ENCODE measurements at places on chromosomes 6 and 20. TPM values are rescaled to one million over a fixed set of nuclear protein-coding genes. Genes with fewer than 3 reads are reported as not detected.

ZSCAN31 gene
- total RNA-seq = 23.0 TPM

CST8 gene
- total RNA-seq = not detected

FITM2 gene
- 7.7 TPM for total RNA-seq

CABLES2 gene
- 9.9 TPM for total RNA-seq

PLCB1 gene
- total RNA-seq = 53.4 TPM

KCNK15 gene
- not detected for total RNA-seq

IL17F gene
- total RNA-seq = not detected

ANKRD66 gene
- not detected for total RNA-seq

DLL1 gene
- 2.0 TPM for total RNA-seq

SNAP91 gene
- total RNA-seq = 0.72 TPM

KCNQ2 gene
- not detected for total RNA-seq

GTSF1L gene
- total RNA-seq = not detected

VEGFA gene
- total RNA-seq = 16.6 TPM

TBX18 gene
- 35.3 TPM for total RNA-seq

CLVS2 gene
- total RNA-seq = not detected

WFDC5 gene
- total RNA-seq = not detected

FLRT3 gene
- total RNA-seq = 0.13 TPM

MYL9 gene
- total RNA-seq = 90.4 TPM

TTLL9 gene
- total RNA-seq = not detected

SMLR1 gene
- not detected for total RNA-seq

LPA gene
- not detected for total RNA-seq

HTR1E gene
- not detected for total RNA-seq

MCHR2 gene
- total RNA-seq = not detected

Measured in endothelial cell of umbilical vein (primary cell).